ENCODE measurements at places on chromosomes 7 and 10.

DNA sequence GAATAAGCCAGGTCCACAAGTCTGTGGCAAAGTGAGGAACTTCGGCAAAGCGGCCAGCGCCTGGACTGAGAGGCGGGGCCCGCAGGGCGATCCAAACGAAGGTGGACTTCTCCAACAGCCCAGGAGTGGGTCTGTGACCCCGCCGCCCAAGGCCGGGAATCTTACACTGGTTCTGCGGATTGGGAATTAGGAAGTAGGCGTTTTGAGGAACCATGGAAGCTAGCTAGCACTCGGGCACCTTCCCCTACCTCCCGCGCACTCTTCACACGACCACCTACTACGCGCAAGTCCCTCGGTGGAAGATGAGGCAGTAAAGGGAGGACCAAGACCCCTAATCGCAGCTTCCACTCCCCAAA lies 570 bp upstream of the ARF5 start:
- DNase-seq = no peak

GRCh38 chr7:129017933-129018538 lies 36.9 kb downstream of the TNPO3 start:
- DNase-seq = no peak

DNA sequence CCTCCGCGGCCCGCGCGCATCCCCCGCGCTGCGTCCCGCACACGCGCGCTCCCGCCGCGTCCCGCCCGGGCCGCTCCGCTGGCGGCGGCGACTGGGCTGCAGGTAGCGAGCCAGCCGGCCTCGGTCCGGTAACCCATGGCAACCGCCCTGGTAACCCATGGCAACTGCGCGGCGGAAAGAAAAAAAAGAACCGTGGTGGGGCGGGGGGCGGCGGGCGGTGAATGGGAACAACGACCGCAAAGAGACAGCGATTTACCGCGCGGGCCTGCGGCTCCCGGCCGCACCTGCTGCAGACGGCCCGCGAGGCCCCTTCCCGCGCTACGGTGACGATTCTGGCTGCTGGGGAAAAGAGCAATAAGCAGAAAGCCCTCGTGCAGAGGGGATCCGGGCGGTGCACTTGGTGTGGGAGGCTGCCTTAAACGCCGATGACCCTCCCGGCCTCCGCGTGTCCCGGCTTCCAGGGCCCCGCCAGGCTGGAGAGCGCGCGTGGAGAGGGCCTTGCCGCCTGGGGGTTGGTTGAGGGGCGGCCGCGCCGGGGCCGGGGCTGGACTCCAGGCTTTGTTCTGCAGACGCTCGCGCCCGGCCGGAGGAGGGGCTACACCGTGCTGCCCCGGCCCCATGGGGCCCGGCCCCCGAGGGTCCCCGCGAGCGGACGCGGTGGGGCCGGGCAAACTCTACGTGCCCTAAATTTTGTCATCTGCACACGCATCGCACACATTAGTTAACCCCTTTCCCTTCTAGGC lies 84.7 kb downstream of the SNX10 start:
- peak; percentile 38 for DNase-seq

DNA sequence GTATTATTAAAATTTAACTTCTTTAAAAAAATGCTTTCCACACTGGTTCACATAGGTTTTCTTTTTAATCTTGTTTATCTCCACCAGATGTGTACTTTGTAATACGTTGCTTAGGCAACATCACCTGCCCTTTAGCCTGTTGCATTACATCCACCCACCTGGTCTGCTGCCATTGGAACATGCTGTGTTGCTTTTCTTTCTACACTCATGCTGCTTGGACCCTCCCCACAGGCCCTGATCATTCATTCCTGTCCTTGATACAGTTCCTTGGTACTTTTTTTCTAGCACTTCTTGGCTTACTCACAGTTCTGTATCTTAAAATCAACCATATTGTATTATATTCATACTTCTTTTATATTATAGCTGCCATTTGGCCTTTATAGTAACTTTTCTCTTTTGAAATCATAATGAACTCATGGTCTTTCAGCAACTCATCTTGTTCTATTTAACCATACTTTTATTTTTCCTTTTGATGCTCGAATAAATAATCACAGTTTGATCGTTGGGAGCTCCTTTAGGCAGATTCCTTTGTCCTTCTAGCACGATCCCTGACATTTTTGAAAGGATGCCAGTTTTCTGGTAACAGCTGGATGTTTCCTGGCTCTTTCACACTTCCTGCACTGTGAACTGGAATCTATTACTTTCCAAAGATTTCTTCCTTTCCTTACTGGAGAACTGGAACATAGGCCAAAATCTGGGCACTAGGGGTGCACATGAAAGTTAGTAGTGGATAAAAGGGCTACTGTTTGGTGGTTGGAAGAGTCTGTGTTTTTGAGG lies 125.1 kb downstream of the CDK14 start:
- no peak for DNase-seq

DNA sequence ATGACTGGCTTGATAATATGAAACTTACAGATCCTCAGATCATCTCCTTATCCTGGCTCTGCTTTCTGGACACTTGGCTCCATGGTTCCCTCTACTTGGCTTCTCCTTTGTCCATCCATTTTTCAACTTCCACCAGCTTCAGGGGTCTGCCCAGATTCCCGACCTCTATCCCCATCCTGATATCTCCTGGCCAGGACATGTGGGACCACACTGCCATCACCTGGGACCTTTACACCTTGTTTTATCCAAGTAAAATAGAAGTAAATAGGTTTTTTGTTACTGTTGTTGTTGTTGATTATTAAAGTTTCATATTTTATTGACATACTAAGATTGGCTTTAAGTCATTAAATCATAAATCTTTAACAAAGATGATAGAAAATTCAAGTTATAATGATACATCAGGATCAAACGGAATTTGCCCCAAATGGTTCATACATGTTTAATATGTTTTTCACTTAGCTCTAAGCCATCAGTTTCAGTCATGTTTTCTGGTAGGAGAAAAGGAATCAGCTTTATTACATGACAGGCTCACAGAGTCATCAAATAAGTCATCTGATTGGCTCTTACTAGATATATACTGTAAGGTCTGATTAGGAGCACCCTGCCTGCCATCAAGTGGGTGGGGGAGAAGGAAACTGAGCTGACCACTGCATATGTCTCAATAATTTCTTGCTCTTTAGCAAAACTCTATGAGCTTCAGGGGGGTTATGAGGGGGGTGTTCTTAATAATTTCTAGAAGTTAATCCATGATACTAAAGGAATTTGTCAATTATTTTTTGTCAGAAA lies 111.5 kb upstream of the AHR start:
- no peak for DNase-seq

Data from CD4-positive, alpha-beta T cell treated with Interleukin-10 for 1 hour (primary cell).